OCI-LY7 (cell line): ENCODE measurements at places on chromosomes 5 and 9. TPM values are rescaled to one million over a fixed set of nuclear protein-coding genes. Genes with fewer than 3 reads are reported as not detected.

Gene GZMA
- not detected in 2 replicates for total RNA-seq

Gene CDX1
- total RNA-seq: not detected in 2 replicates

Gene SUSD3
- 94.1 and 116 TPM in 2 replicates for total RNA-seq

Gene TRIM7
- total RNA-seq: 1.8 and 2.2 TPM in 2 replicates

Gene TAF11L10
- not detected in 2 replicates for total RNA-seq

Gene CDKN2B-AS1
- 19.4 and 20.4 TPM in 2 replicates for total RNA-seq

DNA sequence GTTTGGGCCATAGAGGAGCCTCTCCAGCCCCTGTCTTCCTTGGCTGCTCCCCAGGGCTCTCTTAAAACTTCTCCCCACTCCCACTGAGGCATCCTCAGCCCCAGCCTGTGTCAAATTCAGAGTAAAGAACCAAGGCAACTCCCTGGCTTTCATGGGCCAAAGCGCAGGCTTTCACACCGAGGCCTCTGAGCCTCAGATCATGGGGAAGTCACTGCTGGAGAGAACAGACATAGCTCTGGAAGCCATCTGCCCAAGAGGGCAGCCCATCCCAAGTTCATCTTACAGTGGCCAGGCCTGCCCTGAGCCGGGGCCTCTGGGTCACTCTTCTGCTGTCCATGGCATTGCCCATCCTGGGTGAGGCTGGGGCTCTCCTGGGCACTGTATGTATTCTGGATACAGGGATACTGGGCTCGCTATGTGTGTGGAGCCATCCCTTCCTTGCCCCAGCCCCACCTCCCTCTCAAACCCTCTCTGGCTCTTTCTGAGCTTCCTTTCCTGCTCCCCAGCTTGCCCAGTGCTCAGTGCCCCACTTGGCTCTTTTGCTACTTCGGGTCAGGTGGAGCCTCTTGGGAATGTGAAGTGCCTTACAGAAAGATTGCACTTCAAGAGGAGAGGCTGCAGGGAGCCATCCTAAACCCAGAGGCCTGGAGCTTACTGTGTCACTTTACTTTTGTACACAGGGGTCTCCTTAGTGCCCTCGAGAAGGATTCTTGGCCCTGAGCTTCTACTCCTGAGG lies 33.0 kb downstream of the TGFBI start:
- no peak for DNase-seq

DNA sequence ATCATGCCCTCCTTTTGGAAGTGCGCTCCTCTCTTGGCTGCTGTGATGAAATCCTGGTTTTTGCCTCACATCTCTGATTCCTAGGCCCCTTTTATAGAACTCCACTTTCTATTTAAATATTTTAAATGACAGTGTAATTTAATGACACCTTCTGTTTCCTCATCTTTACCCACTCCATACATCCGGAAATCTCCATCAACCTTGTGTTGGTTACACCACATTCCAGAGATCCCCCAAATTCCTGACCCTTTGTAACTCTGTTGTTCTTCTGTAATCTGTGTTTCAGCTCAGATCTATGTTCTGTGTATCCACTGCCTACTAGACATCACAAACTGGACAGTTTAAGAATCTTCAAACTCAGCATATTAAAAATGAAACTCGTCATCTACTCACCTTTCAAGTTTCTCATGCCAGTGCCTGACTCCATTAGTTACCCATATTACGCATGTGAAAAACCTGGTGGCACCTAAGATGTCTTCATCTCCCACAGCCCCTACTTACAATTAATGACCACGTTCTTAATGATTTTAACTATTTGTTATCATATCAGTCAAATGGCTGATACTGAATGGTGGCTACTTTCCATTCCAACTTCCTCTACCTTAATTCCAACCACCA lies 25.1 kb downstream of the PARP8 start:
- DNase-seq: no peak

Gene GFPT2
- not detected in 2 replicates for total RNA-seq

- no peak for DNase-seq
These were observed 39.5 kb upstream of the HSPB3 start for GRCh38 chr5:54415896-54416601.
